ENCODE measurements at places on chromosomes 1 and 21.
A peak's percentile ranks its signal among the peaks of the same experiment; 100 is the strongest.

DNA sequence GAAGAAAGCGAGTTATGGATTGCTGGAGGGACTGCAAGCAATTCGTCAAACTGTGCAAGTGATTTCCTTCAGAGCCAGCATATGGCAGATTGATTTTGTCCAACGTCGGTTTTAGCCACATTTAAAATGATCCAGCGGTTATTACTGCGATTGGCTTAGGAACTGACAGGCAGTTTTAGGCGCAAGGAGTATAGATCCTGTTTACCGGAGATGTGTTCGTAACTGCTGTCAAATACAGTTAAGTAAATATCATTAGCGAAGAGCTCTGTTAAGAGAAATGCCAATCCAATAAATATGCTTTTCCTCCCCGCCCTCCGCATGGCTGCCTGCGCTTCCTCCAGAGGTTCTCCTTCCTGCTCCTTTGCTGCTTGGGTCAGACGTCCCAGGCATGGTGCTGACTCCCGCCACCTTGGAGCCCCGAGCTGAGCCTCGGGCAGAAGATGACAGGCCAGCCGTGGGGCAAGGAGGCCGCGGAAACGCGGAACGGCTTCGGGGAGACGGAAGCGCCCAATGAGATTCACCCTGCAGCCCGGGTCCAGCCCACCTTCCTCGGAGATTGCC lies 9.4 kb upstream of the BARHL2 start:
- DNase-seq, result peak; percentile 40

DNA sequence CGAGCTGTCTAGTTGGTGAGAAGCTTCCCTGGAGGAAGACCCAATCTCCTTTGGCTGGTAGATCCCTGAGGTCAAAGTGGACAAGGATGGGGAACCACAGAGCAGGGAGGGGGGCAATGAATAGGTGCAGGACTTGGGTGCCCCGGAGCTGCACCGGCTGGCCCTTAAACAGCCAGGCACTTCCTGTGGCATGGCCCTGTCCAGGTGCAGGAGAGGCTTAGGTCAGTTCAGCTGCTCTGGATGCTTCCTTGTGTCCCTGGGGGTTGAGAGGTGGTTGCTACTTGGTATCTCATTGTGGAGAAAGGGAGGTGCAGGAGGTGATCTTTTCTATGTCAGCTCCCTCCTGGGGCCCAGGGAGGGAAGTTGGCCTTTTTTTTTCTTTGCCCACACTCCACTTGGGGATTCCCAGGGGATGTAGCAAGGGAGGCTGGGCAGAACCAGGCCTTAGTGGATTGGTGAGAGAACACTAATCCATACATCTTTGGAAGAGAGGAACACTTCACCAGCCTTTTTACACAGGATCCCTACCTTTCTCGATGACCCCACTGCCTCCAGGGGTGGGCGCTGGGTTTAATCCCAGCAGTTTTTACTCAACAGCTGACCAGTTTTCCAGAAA lies 1.2 kb upstream of the ST3GAL3 start:
- DNase-seq, result no peak

DNA sequence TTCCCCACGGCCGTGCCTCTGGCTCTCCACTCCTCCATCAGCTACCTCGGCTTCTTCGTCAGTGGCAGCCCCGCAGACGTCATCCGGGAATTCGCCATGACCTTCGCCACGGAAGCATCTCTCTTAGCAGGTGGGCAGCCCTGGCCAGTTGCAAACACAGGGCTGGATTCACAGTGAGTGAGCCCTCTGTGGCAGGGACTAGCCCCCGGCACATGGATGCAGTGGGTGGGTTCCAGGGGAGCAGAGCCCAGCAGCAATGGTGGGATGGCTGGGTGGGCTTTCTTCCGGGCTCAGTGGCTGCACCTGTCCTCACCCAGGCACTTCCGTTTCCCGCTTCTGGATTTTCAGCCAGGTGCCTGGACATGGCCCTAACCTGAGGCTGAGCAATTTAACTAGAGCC lies 9.4 kb downstream of the UBASH3A start:
- DNase-seq, result no peak

GRCh38 chr1:236066054-236066453 lies 1.2 kb upstream of the NID1 start:
- no peak for DNase-seq

GRCh38 chr1:107590087-107590486 lies 374.9 kb downstream of the VAV3 start:
- DNase-seq, result no peak

DNA sequence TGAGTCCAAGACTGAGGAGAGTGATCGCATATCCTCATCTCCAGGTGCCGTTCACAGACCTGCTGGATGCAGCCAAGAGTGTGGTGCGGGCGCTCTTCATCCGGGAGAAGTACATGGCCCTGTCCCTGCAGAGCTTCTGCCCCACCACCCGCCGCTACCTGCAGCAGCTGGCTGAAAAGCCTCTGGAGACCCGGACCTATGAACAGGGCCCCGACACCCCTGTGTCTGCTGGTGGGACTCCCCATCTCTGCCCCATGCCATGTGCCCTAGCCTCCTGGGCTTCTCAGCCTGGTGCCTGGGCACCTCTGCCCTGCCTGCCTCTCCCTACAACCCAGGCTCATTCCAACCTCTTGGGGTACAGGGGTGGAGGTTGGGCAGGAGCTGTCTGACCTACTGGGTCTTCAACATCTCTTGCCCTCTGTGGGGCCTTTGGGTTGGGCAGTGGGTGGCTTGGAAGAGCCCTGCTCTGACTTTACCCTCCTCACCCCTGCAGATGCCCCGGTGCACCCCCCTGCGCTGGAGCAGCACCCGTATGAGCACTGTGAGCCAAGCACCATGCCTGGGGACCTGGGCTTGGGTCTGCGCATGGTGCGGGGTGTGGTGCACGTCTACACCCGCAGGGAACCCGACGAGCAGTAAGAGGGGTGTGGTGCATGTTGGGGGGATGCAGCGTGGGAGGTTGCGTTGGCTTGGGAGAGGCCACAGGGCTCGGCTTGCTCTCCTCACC lies 7.2 kb downstream of the AMPD2 start:
- no peak for DNase-seq

DNA sequence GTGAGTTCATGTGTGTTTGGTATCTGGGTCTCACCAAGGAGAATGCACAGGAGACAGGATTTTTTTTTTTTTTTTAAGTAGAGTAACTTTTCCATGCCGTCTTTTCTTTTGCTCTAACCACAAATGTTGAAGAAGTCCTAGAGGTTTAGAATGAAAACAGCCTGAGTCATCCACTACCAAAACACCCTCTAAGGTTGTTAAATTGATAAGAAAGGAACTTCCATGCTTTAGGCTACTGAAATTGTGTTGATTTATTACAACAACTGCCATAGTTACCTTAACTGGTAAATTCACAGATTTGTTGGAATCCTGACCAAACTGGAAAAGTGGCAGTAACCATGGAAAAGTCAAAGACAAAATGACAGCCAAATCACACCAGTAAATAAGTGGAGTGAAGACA lies 375.6 kb downstream of the AMY1C start:
- no peak for DNase-seq

GRCh38 chr1:55276671-55277376 lies 61.7 kb upstream of the USP24 start:
- no peak for DNase-seq
